ENCODE measurements at places on chromosomes 12 and 14.

DNA sequence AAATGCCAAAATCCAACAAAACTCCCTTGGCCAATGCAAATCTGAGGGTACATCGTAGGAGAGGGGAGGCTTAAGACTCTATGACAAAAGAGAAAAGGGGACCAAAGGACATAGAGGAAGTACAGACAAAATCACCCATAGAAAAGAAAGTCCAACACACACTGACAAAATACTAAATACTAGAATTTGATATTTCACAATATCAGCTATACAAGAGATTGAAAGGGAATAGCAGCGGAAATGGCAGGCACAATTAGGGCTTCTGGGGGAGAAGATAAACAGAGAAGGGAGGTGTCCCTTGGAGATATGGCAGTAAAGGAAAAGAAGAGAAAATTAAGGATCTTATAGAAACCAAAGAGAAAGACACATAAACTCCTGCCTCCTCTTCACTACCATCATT lies 29.0 kb downstream of the ATP2B1 start:
- no peak for DNase-seq

DNA sequence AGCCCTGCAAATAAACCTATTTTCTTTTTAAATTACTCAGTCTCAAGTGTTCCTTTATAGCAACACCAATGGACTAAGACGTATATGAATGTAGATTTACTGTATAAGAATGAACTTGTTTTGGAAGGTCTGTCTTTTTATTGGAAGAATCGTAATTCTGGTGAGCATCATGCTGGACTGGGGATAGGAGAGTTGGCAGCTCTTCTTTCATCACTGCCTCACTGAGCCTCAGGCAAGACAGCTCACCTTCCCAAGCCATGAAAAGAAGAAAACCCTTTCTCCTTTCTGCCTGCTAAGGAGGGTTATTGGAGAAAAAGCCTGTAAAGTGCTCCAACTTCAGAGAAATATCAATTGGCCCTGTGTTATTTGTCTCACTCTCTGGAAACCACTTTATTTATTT lies 9.1 kb upstream of the RNF34 start:
- no peak for DNase-seq

GRCh38 chr12:28100717-28101116 lies 89.5 kb upstream of the CCDC91 start:
- no peak for DNase-seq

DNA sequence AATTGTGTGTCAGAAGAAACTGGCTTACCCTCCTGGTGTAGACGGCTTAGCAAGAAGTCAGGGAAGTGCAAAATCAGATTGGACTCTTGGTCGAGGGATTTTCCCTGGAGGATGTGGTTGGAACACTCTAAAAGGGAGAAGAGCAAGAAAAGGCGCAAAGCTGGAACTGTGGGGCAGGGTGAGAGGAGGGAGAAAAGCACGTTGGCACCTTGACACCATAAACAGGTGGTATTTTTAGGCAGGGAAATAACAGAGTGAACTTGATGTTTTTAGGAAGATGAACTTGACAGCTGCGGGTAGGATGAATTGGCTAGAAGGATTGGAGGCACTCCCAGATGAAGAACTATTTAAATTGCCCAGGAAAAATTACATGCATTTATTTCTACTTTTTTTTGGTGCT lies 67.7 kb downstream of the HCAR2 start:
- no peak for DNase-seq

- peak; percentile 29 for DNase-seq
Observed at GRCh38 chr14:51548187-51548586, 103.5 kb upstream of the FRMD6 start.

DNA sequence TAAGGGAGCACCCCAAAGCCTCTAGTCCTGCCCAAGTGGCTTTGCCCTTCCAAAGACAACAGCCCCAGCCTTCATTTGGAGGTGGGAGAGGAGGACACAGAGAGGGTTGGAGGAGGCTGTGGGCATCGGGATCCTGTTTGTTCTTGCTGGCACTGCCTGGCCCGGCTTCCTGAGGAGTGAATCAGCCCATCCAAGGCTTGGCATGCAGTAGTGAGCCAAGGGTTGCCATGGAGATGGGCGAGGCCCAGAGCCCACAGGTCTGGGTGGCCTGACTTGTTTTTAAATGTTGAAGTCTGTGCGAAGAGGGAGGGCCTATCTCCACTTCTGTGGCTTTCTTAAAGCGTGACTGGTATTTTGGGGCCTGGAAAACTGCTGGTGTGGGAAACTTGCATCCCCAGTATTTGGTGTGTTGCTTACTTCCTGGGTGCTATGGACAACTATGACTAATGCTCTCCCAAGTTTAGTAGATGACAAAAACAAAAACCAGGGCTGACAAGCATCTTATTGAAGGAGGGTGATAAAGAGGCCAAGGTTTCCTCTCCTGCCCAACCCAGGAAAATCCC lies 15.8 kb downstream of the CD9 start:
- peak; percentile 73 for DNase-seq

GRCh38 chr12:11657511-11657910 lies 8.0 kb downstream of the ETV6 start:
- DNase-seq: peak; percentile 29

- DNase-seq: peak; percentile 52
Observed at GRCh38 chr12:91813701-91814100, 331.9 kb downstream of the BTG1 start.

- peak; percentile 61 for DNase-seq
Observed at GRCh38 chr12:57008178-57008577, 1.8 kb upstream of the ZBTB39 start.

DNA sequence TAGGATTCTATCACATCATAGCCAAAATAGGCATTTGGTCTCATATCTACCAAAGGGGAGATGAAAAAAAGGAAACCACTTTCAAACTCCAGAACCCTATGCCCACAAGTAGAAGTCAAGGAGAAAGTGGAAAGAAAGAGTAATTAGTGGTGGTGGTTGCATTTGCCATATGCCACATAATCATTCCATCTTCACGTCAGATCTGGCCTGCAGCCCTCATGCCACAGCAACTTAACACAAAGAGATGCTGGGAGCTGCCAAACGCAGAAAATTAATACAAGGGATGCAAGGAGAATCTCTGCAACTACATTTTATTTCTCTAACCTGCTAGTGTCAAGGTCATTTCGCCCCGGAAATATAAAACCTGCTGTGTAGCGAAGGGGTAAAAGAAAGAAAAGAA lies 148.6 kb upstream of the FOXN3 start:
- no peak for DNase-seq

DNA sequence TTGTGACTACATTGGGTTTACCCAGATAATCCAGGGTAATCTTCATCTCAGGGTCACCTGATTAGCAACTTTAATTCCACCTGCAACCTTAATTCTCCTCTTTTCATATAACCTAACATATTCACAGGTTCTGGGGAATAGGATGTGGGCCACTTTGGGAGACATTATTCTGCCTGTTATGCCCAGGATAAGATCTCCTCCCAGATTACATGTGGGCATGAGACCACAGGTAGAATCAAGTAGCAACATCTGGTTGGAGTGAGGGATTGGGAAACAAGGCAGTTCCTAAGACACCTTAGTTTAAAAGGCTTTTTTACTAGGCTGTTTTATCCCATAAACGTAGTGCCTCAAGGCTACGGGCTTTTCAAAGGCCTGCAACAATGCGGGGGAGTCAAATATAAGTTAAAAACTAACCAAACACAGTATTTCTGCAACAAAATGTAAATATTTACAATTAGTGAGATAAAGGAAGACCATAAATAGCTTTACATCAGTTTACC lies 181.5 kb downstream of the FOXA1 start:
- no peak for DNase-seq

DNA sequence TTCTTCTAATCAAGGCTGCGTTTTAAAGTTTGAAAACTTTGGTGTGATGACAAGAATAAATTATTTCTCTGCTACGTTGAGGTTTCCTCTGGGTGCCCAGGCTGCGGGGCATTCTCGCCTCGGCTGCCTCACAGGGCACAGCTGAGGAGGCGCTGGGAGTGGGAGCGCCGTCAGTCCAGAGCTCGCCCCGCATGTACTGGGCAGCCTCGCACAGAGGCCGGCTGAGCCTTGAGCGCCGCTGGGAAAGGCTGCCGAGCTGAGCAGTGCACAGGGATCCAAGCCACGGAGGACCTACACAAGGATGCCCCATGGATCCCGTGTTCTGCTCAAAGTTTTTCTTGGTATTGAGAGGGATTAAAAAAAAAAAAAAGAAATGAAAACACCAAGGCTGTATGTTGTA lies 11.6 kb downstream of the RFX4 start:
- DNase-seq: no peak

DNA sequence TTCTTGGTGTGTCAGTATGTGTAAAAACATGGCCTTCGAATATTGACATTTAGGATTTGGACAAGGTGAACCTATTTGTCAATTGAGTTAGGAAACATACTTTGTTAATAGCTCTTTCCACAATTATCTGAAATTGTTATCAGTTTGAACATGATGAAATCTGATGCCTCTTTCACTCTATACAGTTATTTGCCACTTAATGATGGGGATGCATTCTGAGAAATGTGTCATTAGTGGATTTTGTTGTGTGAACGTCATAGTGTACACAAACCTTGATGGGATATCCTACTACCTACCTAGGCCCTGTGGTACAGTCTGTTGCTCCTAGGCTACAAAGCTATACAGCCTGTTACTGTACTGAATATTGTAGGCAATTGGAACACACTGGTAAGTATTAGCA lies 4.8 kb downstream of the TULP3 start:
- peak; percentile 37 for DNase-seq

DNA sequence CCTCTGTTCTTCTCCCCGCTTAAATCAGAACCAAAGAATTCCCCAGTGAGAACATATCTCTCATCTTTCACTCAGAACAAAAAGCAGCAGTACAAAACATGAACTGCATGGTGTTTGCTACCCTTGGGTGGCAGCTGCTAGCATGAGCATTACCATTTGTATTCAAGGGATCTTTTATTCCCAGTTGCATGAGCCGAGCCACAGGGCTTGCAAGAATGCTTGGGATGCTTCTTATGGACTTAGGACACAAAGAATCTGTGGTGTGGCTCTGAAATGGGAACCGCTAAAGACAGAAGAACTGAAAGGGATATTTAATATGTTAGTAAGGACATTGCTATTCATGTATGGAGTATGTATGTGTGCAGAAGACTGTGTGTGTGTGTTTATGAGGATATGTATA lies 190.6 kb downstream of the TMX1 start:
- DNase-seq: peak; percentile 57

DNA sequence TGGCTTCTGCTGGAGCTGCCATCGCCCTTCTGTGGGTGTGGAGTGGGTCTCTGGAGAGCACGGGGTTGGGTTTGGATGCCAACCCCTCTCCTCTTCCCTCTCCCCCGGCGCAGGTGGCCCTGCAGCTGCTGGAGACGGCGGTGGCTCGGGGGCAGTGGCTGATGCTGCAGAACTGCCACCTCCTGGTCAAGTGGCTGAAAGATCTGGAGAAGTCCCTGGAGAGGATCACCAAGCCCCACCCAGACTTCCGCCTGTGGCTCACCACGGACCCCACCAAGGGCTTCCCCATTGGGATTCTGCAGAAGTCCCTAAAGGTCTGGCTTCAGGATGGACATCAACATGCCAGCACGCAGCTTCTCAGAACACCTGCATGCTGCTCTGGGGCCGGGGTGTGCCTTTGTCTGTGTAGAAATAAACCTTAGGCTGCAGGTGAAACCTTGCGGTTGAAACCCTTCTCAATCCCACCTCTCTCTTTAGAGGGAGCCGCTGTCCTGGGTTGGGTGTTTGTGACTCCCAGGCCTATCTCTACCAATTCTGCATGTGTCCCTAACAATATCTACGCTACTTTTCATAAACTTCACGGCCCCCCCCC lies 44.3 kb downstream of the CCDC92 start:
- no peak for DNase-seq

DNA sequence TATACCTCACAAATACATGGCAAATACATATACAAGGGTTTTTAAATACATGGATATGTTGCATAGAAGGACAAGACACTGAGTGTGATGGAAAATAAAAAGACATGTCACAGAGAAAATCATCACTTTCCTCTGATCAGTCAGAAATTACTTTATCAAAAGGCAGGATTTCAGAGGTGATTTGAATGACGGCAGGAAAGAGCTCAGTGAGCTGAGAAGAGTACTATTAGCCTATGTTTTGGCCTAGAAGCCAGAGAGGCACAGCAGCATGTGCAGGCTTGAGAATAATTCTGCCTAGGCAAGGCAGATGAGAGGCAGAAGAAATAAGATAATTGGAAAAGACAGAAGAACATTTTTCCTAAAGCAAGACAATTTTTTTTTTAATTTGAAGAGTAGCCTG lies 94.9 kb downstream of the BCAT1 start:
- DNase-seq: no peak

DNA sequence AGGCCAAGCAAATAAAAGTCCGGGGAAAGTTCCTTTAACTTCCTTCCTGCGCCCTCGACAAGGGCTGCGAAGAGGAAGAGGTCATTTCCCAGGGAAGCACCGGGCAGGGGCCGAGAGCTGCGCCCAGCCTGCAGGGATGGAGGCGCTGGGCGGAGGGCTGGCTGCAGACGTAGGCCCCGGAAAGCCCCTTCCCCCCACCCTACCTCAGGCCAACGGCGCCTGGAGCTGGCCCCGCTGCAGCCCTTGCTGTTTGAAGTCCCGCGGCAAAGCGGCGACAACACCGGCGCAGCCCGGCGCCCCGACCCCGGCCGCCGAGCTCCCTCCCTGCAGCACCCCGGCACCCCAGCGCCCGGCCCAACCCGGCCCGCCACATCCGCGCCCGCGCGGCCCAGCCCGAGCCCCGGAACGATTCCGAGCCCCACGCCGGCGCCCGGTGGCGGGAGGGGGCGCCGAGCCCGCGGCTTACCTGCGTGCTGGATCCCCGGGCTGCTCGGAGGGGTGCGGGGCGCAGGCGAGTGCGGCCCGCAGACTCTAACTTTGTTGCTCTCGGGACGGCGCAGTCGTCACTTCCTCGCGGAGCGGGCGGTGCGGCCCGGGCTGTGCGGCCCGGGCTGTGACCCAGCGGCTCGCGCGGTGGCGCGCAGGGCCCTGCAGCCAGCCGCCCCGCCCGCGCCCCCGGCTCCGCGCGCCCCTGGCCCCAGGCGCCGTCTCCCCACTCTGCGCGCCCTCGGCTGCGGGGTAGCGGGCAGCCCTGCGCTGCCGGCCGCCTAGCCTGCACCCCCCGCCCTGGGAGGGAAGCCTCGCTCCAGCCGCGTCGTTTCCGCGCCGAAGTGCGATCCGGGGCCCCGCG lies 64.8 kb upstream of the PTGR2 start:
- DNase-seq: peak; percentile 56

DNA sequence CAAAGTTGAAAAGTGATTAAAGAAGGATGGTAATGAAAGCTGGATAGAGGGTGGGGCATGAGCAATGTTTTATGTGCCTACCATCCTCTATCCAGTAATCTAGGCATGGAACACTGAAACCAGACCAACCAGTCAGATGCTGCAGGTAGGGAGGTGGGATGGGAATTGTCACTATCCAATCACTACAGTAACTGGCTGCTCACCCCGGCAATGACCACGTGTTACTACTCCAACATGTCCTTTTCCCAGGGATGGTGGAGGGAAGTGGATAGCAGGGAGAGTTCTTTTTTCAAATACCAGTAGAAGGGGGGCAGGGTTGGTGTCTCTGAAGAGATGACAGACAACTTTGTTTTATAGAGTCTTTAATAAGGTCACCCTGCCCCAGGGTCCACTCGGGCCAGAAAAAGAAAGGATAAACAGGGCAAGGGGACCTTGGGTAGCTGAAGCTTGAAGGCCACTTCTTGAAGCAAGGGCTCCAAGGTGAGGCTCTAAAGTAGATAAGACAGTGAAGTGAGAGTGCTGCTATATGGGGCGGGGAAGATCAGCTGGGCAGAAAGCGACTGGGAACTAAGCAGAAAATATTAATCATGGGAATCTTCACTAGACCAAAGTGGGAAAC lies 14.7 kb upstream of the CDH24 start:
- DNase-seq: no peak

GRCh38 chr12:19970116-19970515 lies 398.2 kb upstream of the PDE3A start:
- peak; percentile 95 for DNase-seq
